ENCODE measurements at places on chromosomes 12 and 14.

DNA sequence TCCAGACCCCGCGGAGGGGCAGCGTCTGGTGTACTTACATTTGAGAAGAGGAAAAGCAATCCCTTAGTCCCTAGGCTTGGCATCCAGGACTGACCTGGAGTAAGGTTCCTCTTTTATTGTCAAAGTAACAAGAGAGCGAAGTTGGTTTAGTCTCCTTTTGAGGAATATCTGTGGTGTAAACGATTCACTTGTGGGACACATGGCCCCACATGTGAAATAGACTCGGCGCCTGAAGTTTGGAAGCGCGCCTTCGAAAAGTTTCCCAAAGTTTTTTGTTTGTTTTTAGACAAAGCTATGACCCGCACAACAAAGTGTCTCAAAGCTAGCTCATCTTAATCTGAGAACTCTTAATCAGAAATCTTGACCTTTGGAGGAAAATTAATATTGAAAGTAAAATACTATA, 744 bp downstream of the STYX start:
- no peak for DNase-seq

GRCh38 chr14:28756269-28756883, 10.2 kb upstream of the FOXG1 start:
- no peak for DNase-seq

DNA sequence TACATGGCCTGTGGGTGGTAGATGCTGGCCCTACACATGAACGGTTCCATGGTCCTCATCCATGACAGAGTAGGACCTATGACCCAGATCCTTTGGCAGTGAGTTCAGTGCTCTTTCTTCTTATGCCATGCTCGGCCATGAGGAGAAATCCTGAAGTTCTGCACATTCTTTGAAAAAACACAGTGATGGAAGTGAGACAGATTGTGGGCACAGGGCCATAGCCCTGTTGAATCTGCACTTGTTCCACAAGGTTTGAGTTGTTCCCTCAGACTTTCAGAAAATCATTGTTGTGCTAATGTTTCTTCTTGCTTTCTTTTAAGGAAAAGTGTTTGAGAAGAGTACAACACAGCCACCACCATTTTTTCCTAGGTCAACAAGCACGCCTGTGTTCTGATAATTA, 180.0 kb downstream of the C12orf75 start:
- DNase-seq = no peak

- DNase-seq = no peak
These were observed 74.8 kb upstream of the PRMT8 start for GRCh38 chr12:3416159-3416558.

GRCh38 chr14:102227184-102227964, 77.6 kb downstream of the MOK start:
- no peak for DNase-seq

GRCh38 chr12:29519585-29520182, 22.2 kb upstream of the OVCH1 start:
- peak; percentile 22 for DNase-seq

Measured in naive thymus-derived CD4-positive, alpha-beta T cell (primary cell).